NCI-H1092 treated with DMSO at 0.1 percent for 48 hours (cell line): ENCODE measurements at places on chromosomes 12 and 14.
A peak's percentile ranks its signal among the peaks of the same experiment; 100 is the strongest.

GRCh38 chr12:79267580-79267979 lies 403.0 kb downstream of the SYT1 start:
- DNase-seq = no peak

DNA sequence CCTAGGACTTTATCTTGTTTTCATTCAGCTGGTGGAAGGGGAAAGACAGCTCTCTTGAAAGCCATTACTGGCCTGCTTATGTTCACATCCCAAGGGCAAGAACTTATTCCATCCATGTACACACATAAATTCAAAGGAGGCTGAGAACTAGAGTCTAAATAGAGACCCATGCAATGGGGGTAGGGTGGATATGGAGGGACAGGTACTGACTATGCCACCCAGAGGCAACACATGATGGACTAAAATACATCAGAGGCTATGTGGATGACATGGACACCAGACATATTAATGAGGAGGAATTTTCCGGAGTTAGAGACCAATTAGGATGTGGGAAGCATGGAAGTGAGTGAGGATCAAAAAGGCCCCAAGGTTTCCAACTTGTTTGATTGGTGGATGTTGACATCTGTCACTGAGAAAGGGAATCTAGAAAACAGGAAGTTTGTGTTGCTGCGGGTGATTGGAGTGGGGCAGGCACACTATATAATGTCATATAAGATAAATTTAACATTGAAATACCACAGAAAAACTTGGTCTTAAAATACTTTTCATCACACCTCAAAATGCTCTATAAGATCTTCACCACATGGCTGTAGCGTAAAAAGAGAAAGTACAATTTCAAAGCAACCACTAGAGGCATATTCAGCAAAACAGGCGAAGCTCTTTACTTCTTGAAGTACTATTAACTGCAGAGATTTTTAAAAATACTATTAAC lies 130.4 kb downstream of the GRIP1 start:
- DNase-seq = no peak

- DNase-seq = no peak
Observed at GRCh38 chr14:94890785-94891184, 120.9 kb upstream of the GSC start.

DNA sequence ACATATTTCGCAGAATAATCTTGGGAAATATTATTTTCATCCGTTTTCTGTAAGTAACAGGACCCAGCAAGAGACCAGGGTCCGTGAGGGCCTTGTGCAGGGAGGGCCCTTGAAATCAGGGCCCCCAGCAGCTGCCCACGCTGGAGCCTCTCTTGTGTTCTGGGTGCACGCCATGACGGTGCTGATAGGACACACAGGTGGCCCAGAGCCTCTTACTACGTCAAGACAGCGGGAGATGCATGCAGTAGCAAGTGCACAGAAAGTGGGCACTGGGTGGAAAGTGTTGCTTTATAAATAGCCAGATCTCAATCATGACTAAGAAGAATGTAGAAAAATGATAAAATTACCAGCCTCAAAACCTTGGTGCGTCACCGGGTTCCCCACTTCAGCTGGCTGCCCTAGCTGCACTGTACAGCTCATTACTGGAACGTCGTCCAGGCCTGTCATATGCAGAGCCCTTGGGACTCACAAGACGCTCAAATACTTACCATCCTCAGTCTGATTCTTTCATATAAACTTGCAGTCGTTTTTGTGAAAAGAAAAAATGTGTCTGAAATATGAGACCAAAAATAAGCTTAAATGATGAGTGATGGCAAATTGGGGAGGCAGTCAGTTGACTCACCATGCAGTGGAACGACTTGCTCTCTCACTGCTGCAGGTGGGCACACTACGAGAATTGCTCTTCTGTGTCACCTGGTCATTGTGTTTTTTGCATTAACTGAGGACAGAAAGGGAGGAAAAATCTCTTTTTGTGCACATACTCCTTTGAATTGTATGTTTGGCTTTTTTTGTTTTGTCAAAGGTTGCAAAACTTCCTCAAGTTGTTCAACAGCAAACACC lies 68.2 kb downstream of the DDX51 start:
- DNase-seq = no peak

GRCh38 chr12:123058481-123058880 lies 78.0 kb downstream of the ARL6IP4 start:
- peak; percentile 62 for DNase-seq

DNA sequence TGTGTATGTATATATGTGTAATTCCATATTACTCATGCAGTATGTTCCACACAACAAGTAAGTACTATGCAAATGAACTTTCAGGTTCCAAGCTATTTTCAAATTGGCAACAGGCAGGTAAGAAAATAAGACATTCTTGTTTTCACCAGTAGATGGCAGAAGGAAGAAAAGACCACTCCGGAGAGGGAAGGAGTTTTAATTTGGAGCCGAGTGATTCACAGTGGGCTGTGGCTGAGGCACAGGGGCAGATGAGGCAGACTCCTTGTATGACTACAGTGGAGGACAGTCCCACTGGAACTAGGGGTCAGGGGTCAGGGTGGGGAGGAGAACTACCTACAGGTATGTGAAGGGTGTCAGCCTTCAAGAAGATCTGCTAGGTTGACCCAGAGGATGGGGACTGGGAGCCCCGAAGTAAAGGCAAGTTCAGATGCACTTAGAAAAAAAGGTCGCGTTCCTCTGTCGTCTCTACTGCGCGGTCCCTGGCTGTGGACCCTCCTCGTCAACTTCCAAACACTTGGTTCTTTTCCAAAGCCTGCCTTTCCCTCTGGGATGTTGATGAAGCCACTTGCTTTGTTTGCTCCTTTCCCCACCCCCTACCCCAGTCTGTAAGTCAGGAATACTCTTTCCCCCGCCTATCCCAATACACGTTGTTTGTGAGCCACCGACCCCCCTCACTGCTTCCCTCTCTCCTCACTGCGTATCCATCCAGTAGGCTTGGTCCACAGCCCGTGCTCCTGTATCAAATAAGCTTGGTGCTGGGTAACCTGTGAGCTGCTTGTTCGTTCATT lies 24.1 kb downstream of the DDX47 start:
- DNase-seq = peak; percentile 31

- no peak for DNase-seq
Observed at GRCh38 chr12:126949558-126949957, 1317.4 kb upstream of the TMEM132C start.

DNA sequence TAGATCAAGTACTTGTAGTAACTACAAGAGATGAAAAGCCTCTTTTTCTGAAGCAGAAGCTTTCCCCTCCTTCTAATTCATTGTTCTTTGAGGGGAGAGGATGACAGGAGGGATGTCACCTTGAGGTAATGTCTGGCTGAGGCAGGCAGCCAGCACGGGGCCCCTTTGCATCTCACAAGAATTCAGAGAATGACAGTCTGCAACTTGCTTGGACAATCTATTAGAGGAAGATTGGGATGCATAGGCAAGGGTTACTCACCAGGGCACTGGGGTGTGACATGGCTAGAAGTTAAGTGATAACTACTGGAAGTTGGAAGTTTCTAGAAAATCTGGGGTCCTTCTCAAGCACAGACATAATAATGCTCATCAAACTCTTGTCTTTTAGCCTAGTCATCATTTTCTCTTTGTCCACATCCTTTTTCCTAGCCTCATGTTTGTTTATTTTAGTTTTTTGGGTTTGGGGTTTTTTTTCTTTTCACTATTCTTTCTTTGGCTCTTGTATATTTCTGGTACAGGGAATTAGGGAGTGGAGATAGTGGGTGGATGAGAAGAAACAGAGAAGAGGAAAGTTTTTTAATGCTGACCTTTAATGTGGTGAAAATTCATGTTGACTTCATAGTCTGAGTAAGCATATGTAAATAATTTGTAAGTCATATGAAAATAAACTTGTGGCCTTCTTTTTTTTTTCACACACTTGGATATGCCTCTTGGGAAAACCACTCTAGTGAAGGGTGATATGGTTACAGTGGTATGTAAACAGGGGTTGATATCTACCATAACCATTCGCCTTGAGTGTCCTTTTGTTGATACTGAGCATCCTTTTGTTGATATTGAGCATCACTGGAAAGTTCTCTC lies 55.1 kb downstream of the TTLL5 start:
- DNase-seq = no peak

GRCh38 chr14:92589213-92589852 lies 75.8 kb downstream of the RIN3 start:
- DNase-seq = no peak

GRCh38 chr12:132642846-132643835 lies 24.6 kb downstream of the P2RX2 start:
- no peak for DNase-seq

GRCh38 chr14:42629553-42629952 lies 1022.9 kb downstream of the LRFN5 start:
- no peak for DNase-seq
